ENCODE measurements at places on chromosomes 3 and 15.
A peak's percentile ranks its signal among the peaks of the same experiment; 100 is the strongest.

DNA sequence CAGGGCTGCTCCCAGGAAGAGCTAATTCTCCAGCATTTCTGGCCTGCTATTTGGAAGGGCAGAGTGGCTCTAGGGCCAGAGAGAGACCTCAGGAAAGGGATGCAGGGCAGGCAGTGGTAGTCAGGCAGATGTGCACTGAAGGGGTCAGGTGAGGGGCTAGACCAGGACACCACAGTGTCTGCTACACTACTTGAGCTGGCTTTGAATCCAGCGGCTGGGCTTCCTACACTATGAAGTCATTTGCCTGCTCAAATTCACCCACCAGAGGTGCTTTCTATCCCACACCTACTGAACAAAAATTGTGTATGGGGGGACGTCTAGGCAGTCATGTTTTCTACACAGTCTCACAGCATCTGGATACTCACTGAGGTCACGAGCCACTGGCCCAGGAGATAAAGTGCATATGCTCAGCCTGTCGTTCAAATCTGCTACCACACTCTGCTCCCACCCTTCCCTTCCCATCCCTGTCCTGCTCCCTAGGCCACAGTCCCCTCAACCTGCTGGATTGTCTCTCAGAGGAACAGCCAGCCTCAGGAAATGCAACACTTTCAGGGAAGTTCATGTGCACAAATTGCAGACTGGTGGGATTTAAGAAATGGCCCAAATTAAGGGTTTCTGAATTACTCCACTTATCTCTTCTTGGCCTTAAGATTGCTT, 49.9 kb upstream of the SLC6A11 start:
- no peak for DNase-seq

- DNase-seq = no peak
Measured at GRCh38 chr3:116417151-116417550, 28.1 kb downstream of the LSAMP start.

GRCh38 chr3:294581-294980, 98.0 kb downstream of the CHL1 start:
- no peak for DNase-seq

GRCh38 chr3:52679199-52679538, 6.5 kb downstream of the PBRM1 start:
- no peak for DNase-seq

DNA sequence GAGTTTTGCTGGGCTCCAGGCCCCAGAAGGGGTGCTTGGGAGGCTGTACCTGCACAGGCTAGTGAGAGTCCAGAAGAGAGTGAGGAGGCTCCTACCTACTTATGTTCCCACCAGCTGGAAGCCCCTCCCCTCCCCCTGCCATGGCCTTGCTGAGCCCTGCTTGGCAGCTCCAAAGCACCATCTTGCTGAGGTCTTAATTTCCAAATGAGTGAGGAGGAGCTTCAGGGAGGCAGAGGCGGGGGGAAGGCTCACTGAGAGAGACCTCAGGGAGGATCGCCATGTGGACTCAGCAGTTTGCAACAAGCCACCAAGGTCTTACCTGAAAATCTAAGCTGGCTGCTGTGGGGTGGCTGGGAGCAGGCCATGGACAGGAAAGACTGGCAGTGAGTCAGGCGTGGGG, 8.7 kb upstream of the CACNA2D2 start:
- no peak for DNase-seq

- peak; percentile 68 for DNase-seq
Measured at GRCh38 chr3:160780245-160780644, 24.2 kb downstream of the PPM1L start.

DNA sequence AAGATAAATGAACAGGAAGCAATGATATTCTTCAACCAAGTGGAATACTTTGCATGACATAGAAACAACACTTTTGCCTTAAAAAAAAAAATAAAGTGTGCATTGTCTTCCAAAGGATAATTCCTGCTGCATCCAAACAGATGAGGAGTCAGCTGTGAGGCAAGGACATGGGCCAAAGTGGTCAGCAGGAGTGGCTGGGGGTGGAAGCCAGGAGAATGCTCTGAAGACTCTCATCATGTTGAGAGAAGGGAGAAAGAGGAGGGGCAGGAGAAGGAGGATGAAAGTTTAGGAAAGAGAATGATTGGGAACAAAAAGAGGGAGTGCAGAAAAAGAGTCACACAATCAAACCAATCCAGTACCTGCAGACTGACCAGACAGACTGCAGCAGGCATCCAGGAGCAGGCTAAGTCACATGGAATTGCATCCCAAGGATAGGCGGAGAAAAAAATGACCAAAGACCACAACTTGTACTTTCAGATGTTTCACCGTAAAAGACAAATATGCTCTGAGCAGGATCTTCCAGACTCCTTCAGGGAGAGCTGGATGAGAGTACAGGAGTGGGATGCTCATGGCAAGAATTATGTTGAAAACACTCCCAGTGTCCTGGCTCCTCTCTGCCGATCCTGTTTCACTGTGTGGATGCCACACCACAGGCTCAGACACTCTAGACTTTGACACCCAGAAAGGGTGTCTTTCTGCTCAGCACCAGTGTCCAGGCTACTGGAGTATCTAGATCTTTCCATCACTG, 11.9 kb downstream of the ABI3BP start:
- DNase-seq = no peak

DNA sequence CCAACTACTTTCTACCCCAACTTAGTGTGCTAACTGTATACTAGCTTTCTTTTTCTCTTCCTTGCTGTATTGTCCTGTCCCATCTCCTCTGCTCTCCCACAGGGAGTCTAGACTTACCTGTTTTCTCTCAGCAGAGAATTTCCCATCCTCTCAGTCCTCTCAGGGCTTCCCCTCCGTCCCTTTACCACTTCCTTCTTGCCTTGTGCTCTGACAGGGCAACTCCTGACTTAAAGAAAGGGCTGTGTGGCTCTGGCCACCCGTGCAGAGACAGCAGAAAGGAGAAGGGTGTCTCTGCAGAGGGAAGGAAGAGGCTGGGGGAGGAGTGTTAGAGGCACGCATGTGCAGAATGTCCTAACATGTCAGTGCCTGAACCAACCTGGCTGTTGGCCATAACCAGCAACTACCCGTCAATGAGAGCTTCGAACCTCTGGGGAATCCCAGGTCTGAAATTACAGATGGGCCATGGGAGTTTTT, at the start of gene GCSAM:
Gene GCSAM (minus strand): TSS at position 274 of the 474 bp plus-strand sequence. CDS start 128 bp downstream, at position 146.
- peak; percentile 69 for DNase-seq

- no peak for DNase-seq
Measured at GRCh38 chr3:40961104-40961857, 238.0 kb upstream of the CTNNB1 start.

- no peak for DNase-seq
Measured at GRCh38 chr3:55362210-55362960, 124.7 kb downstream of the WNT5A start.

- no peak for DNase-seq
Measured at GRCh38 chr15:38454696-38455090, 766 bp downstream of the FAM98B start.

DNA sequence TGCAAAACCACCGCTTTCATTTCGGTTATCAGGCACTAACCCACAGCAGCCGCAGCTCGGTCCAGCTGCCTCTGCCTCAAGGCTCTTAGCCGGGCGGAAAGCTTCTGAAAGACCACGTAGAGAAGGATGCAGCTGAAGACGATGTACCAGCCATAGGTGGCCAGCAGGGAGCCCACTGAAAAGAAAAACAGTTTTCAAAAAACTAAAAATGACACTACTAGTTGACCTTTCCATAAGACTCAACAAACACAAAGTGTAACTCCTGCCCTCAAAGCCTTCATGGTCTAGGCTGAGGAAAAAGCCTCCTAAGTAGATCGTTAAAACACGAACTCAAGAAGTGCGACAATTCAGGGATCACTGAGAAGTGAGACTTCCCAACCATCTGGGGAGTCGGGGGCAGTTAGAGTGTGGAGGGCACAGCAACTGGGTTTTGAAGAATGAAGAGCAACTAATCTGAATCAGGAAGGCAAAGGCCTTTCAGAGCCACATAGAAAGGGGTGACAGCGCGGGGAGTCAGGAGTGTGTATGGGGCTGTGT, 716 bp downstream of the SELENOS start:
- DNase-seq = peak; percentile 64

DNA sequence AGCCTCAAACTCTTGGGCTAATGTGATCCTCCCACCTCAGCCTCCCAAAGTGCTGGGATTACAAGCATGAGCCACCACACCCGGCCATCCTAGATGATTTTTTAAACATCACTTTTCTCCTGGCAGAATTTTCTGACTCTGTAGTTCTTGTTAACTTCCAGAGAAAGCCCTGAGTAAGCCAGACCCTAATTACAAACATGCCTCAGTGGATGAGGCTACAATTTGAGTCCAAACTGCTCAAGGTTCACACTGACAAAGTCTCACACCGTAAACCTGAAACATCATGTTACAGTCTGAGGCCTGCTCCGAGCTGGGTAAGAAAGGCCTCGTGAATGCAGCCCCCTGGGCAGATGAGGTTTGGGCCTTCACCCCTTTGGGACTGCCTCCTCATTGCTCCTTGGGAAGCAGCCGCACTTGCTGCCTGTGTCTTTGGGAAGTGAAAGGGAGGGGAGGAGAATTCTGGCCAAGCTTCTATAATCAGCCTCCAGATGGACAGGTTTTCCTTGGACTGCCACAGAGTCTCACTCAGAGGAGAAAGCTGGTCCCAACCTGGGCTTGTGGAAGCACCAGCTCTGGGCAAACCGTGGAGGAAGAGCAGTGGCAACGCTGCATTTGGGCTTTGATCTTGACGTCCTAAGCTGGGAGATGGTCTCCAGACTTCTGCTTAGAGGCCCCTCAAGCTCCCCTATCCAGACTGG, 46.0 kb downstream of the CA12 start:
- no peak for DNase-seq

All from KBM-7 (cell line).